WERI-Rb-1 (cell line): ENCODE measurements at places on chromosomes 13 and 19.

- no peak for DNase-seq
These were observed 79.7 kb downstream of the TSHZ3 start for GRCh38 chr19:31269425-31270127.

DNA sequence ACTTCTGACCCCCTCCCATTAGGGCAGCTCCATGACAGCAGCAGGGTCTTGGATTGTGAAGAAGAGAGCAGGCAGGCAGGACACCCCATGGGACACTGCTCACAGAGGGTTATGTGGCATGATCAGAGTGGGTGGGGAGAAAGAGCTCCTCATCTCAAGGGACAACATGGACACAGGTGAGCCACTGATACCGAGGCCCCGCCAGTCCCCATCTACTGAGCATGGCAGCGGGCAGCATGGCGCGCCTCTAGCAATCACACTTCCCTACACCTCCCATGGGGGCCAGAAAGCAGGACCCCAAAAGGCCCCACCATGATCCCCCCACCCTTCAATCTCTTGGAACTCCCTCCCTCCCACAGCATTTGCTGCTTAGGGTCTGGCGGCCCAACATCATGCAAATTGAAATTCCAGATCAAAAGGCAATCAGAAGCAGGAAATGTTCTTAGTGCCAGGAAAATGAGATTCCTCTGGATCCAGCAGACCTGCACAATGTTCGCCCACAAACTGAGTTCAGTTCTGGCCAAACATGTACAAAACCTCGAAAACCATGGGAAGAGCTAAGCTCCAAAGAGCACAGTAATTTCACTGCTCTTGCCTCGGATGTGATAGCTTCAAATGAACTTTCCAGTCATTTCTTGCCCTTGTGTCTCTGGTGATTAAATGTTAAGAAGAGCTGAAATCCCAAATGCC, 14.8 kb downstream of the DOCK9 start:
- no peak for DNase-seq

- DNase-seq: peak; percentile 74
These were observed 9.2 kb upstream of the FBN3 start for GRCh38 chr19:8158411-8159074.

DNA sequence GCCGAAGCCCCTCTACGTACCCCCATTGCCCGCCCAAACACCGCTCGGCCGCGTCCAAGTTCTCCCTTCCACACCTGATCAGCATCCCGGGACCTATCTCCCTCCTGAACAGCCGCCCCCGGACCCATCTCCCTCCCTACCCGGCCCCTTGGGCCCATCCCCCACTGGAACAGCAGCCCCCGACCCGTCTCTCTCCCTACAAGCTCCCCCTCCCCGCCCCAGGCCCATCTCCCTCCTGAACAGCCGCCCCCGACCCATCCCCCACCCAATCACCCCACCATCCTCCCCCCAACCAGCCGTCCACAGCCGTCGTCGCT, 610 bp downstream of the ZSCAN1 start:
- DNase-seq: peak; percentile 35

GRCh38 chr13:76890021-76890420, 3.8 kb upstream of the KCTD12 start:
- DNase-seq: no peak

GRCh38 chr13:29520671-29521070, 74.8 kb downstream of the SLC7A1 start:
- no peak for DNase-seq

DNA sequence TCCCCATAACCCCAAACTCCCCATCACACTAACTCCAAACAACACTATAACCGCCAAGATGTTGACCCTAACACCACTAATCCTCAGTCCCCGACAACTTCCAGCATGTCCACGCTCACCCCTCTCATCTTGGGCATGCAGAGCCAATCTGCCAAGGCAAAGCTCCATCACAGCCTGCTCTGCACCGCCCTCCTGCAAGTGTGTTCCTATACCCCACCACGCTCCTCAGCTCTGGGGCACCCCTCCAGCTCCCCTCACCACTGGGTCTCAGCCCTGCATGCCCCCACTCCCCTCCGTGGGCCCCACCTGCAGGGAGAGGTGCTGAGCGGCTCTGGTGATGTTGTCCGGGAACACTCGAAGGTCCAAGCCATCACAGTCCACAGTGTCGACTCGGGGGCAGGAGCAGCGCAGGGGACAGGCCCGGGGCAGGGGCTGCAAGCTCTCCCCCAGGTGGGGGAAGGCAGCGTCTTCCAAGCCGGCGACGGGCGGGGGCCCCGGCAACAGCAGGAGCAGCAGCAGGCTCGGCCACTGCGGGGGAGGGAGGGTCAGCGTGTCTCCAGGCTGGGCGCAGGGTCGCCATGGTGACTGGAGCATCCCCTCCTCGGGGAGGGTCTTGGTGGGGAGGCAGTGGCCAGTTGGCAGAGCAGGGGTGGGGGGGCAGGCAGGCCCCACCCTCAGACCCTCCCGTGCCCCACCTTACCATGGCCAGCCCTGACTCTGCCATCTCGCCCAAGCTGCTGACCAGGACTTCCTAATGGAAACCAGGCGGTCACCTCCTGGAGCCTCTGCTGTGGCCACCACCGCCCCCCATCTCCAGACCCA, 527 bp downstream of the PODNL1 start:
- DNase-seq: peak; percentile 28

DNA sequence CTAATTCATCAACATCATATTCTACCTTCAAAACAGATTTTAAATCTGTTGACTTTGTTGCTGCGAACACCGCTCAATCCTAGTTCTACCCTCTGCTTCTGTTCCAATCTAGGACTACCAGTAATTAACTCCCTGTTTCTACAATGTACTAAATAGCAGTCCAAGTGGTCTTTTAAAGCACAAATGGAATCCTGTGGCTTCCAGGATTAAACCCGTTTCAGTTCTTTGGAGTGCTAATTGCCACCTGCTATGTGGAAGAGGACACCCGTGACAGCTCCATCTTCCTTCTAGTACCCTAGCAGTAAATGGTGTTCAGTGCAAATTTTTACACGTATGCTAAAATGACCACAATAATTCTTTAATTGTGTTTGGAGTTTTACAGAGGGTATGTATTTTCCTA, 232.1 kb downstream of the TDRD3 start:
- DNase-seq: no peak

- peak; percentile 78 for DNase-seq
These were observed at the start of gene MCF2L for GRCh38 chr13:112968910-112969691. MCF2L (plus strand) TSS chr13:112969214; CDS start chr13:112969380, 166 bp downstream.

DNA sequence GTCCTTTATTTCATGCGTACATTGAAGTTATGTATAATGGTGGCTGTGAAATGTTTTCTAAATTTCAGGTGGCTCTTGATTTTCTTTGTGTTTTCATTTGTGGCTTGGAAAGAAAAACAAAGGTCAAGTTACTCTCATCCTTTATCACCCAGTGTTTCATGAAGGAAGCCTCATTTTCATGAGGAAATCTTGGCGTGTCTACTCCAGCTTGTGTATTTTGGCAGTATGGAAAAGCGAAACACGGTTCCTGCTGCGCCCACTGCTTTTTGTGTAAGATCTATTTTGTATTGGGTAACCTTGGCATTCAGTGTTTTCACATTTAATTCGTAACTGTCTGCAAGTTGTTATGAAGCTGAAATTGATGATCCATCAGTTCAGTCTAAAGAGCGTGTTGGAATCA, 147.0 kb upstream of the RNF113B start:
- DNase-seq: no peak

GRCh38 chr13:45361596-45362206, 20.7 kb upstream of the TPT1 start:
- no peak for DNase-seq

- DNase-seq: no peak
These were observed 14.6 kb upstream of the ASF1B start for GRCh38 chr19:14150770-14151661.

DNA sequence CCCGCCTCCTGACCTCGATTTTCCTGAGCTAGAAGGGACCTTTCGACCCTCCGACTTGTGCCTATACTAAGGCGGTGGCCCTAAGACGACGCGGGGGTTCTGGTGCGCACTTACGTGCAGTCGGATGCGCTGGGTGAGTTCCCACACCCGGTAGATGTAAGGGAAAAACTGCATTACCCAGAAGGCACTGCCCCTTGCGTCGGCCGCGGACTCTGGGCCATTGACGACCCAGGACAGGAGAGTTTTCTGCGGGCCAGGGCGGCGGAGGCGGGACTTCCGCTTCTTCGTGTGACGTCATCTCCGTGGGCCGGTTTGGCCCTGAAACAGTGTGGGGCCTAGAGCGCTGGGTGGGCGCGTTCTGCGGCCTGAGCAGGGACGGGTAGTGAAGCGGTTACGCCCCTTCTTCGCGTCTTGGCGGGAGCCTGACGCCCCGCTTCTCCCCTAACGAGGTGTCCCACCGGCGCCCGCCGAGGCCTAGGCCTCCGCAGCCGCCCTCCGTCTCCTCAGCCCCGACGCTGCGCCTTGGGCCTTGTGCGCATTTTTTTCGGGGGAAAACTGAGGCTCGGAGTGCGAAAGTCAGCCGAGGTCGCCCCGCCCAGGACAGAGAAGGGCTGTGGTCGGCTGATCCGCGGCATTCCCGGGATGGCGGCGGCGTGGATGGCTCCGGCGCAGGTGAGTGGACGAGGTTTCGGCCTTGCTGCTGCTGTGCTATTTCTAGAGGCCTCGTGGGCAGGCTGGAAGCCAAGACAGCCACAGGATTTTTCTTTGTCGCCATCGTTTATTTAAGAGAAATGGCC, at the start of gene ZNF460:
Gene ZNF460, plus strand, starts transcription at position 321 of the 797 bp plus-strand sequence. Its CDS starts 322 bp downstream, at position 643.
- peak; percentile 97 for DNase-seq

DNA sequence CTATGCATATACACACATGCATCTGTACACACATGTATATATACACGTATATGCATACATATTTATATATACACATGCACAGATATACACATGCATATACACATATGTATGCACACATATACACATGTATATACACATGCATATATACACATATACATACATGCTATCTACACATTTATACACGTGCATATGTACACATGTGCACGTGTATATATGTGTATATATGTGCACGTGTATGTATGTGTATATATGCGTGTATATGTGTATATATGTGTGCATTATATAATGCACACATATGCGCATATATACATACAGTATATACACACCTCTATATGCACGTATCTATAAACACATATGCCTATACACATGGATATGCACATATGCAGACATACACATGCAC, 17.8 kb downstream of the ARHGEF7 start:
- no peak for DNase-seq

- no peak for DNase-seq
These were observed 11.4 kb downstream of the COQ8B start for GRCh38 chr19:40705362-40705651.

- no peak for DNase-seq
These were observed 650.8 kb upstream of the KLF12 start for GRCh38 chr13:74784959-74785358.

DNA sequence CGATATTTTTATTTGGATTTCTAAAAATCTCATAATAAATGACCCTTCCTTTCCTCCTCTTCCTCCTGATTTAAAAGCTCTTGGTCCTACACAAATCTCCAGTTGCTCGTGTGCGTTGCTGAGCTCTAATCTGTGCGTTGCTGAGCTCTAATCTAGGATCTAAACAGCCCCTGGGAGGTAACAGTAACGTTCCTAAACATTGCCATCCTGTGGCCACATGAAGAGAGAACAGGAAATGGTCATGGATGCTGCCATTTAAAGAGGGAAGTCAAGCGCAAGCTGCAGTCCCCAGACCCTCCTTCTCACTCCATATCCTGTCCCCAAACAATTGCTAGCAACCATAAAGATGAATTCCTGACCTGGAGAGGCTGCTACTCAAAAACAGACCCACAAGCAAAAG, 170.8 kb downstream of the NUFIP1 start:
- DNase-seq: peak; percentile 46

GRCh38 chr13:46778890-46779289, 18.1 kb downstream of the ESD start:
- no peak for DNase-seq

DNA sequence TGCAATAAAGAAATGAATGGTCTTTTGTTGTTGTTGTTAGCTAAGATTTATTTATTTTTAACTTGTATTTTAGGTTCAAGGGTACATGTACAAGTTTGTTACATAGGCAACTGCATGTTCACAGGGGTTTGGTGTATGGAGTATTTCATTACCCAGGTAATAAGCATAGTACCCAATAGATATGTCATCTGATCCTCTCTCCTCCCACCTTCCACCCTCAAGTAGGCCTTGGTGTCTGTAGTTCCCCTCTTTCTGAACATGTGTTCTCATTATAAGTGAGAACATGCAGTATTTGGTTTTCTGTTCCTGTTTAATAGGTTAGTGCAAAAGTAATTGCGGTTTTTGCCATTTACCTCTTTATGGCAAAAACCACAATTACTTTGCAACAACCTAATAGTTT, 554.1 kb downstream of the TBC1D4 start:
- no peak for DNase-seq

DNA sequence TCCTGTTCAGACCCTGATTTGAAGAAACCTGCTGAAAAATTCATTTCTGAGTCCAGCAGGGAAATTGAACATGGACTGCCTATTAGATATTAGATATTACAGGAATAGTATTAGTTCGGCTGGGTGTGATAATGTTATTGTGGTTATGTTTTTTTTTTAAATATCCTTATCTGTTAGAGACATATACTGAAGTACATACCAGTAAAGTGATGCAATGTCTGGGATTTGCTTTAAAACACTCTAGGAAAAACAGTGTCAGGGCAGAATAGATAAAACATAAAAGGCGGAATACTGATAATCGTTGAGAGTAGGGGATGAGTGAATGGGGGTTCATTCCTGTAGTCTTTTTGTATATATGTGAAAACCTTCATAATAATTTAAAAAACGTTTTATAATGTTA, 28.7 kb upstream of the AMER2 start:
- no peak for DNase-seq

DNA sequence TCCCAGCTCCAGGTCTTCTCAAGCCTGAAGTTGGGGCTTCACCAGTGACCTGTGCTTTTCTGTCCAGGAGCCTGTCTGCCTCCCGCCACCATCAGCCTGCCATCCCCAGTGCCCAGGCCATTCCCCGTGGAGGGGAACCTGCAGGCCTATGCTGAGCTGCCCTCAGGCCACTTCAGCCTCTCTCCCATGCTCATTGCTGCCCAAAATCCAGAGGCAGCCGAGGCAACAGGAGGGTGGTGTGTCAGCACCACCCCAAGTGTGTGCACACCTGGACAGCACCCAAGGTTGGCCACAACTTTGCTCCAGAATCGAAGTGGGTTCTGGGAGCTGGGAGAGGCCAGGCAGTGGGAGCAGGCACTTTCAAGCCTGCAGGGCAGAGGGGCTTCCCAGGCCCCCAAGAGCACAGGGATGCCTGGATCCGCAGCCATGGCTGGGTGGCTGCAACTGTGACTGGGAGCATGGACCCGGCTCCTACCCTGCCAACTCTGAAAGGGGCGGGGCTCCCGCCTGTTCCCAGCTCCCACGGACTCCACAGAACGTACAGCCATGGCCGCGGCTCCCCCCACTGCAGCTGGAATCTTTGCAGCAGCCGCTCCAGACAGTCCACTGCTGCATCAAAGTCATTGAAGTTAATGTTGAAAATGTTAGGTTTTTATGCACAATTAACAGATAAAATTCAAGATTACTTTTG, 1747.0 kb downstream of the OLFM4 start:
- DNase-seq: no peak

DNA sequence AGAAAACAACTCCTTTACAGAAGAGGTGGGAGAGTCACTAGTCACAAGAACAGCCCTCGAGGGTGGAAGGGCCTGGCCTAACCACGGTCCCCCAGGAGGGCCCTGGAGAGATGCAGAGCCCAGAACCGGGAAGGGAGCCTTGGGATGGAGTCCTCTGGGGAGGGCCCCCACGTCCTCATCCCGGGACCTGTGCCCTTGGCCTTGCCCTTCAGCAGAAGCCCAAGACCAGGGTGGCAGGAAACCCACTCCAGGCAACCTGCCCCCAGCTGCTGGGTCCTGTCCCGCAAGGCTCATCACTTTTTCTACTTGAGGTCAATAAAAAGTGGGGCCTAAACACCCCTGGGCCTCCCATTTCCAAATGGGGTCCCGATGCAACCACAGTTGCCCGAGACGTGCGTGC, 2.3 kb upstream of the ATP8B3 start:
- no peak for DNase-seq

- DNase-seq: no peak
These were observed 38.6 kb upstream of the LAMP1 start for GRCh38 chr13:113258321-113259054.
